ENCODE measurements at places on chromosomes 6 and 20.

DNA sequence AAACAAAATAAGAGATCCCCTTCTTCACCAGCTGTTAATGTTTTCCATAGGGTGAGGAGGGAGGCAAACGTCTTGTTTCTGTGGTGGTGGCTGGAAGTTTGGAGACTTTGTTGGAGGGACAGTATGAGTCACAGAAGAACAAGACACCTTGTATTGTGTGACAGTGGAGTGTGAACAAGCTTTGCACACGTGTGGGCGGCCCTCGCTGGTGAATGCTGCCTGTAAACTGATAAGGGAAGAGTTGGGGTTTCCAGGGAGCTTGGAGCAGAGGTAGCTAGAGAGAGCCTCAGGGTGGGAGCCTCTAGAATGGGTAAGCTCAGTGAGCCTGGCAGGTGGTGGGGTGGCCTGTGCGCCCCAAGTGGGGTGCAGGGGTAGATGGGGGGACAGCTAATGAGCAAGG lies 78.3 kb downstream of the ZDHHC14 start:
- no peak for DNase-seq

DNA sequence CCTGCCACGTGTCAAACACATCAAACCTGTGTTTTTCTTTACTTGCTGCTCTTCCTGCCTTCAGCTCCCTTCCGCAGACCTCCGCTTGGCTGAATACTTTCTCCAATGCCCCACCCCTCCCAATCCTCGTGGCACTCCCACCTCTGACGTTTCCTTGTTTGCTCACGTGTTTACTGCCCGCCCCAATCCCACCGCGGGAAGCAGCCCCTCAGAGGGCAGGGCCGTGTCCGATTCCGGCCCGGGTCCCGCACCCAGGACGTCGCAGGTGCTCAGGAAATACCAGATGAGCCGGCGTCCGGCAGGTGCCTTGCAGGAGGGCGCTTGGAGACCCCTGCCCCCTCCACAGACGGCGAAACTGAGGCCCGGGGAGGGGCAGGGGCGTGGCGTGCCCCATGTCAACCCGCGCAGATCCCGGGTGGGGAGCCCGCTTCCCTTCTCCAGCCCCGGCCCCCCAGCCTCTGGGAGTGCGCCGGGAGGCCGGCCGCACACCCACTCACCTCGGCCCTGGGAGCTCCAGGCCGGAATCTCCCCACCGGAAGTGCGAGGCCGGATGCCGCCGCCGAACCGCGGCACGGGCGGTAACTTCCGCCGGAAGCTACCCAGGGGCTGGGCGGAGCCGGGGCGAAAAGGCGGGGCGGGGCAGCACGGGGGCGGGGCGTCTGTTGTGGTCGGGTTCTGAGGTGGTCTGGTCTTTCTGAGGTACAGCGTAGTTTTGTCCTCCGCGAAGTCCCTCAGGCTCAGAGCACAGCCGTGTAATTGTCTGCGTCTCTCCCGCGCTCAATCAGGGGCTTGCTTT lies 42.3 kb downstream of the ELMO2 start:
- DNase-seq, result peak; percentile 74

DNA sequence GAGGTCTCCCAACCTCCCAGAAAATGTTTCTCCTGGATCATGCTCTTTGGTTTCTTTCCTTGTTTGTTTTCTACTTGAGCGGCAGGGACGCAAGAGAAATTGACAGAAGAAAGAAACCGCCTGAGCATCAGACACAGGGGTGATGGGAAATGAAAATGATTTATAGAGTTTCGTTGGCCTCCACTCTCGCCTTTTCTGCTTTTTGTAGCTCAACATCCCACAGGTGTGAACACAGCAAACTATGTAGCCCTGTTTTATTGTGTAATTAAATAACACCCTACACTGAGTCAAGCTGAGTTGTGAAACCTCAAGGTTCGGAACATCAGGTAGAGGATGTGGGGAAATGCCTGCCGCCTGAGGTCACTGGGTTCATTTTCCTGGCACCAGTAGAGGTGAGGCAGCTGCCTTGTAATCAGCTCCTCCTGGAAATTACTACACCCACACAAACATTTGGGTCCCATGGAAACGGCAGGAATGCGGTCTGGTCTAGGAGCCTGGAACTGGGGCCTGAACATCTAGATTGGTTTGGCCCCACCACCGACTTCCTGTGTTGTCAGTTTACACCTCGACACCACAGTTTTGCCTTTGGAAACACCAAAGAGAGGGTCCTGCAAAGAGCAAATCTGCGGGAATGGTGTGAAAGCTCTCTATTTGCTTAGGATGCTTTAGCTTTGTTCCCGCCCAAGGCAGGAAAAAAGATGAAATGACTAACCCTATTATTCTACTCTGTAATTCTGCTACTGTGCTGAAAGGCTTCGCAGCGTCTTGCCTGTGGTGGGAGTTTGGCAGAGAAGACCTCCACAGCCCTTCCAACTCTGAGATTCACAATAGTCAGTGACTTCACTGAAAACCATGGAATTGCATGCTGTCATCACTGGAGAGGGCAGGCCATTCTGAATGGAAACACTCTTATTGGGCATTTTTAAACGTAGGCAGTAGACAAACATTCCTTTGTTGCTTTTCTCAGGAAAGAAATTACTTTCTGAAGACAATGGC lies 53.0 kb downstream of the ADAT2 start:
- no peak for DNase-seq

GRCh38 chr6:107977283-107977682 lies 19.3 kb upstream of the SEC63 start:
- DNase-seq, result no peak

DNA sequence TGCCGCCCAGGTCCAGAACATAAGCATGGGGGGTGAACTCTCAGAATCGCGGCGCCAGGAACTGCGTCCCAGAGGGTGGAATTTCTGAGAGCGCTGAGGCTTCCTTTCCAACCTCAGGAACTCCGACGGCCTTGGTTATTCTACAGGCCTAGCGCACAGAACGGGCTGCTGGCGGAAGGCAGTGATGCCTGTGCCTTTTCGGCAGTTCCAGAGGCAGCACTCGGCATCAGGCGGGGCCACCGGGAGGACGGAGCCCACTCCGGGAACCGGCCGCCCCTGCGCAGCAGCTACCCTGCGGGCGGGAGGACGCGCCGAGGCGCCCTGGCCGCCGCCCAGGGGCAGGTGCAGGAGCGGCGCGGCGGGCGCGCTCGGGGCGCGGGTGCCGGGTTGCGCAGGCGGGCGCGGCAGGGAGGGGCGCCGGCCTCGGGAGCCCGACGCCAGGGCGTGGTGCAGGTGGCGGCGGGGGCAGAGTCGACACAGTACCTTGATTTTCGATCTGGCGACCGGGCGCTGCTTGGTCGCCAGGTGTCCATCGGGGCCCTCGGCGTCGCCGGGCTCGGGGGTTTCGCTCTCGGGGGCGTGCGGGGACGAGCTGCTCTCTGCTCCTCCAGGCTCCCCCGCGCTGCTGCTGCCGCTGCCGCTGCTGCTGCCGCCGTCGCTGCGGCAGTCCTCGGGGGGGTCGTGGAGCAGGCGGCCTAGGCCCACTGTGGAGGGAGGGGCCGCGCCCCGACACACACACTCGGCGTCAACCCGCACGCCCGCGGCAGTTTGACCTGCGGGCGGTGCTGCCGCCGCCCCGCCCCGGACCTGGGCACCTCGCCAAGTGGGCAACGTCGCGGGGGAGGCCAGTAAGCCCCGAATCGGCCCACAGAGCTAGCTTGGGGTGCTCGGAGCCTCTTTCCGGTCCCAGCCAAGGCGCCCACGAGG lies 1.3 kb downstream of the OVOL2 start:
- no peak for DNase-seq

DNA sequence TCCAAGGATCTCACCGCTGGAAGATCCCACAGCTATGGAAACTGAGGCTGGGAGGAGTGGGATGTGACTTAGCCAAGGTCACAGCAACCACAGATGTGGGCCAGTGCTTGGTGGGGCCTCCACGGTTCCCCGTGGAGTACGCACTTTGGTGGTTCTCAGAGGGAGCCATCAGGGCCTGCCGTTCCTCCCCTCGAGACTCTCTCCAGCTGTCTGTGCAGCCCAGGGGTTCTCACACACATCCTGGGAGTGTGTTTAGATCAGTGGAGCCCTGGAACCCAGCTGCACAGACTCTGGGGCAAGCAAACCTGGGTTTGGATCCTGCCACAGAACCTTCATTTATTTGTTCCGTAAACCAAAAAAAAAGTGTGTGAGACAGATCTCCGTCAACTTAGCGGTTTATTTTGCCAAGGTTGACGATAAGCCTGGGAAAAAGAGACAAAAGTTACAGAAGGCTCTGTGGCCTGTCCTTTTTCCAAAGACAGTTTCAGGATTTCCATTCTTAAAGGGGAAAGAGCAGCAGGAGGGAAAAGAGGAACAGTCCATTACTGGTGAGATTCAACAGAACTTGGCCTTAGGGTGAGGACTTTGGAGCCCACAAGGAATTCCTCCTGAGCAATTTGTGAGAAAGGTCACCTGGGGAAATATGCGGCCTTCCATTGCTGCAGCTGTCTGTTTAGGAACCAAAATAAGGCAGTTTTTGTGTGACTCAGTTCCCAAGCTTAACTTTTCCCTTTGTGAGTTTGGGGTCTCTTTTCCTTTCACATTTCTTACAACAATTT lies 13.6 kb upstream of the MYMX start:
- DNase-seq, result no peak

DNA sequence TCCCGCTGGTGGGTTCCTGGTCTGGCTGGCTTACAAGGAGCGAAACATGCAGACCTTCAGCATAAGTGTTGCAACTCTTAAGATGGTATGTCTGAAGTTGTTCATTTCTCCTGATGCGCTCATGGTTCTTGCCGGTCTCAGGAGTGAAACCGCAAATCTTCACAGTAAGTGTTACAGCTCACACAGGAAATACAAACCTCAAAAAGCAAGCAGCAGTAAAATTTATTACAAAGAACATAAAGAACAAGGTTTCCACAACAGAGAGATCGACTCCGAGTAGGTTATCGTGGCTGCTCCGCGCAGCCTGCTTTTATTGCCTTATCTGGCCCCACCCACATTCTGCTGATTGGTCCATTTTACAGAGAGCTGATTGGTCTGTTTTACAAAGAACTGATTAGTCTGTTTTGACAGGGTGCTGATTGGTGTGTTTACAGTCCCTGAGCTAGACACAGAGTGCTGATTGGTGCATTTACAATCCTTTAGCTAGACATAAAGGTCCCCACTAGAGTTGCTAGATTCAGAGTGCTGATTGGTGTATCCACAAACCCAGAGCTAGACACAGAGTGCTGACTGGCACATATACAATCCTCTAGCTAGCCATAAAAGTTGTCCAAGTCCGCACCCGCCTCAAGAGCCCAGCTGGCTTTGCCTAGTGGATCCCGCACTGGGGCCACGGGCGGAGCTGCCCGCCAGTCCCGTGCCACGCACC lies 39.2 kb downstream of the TRIM27 start:
- peak; percentile 59 for DNase-seq

GRCh38 chr6:3348821-3349220 lies 90.1 kb downstream of the PSMG4 start:
- DNase-seq, result no peak

- no peak for DNase-seq
These were observed 27.6 kb downstream of the TINAG start for GRCh38 chr6:54335871-54336270.

DNA sequence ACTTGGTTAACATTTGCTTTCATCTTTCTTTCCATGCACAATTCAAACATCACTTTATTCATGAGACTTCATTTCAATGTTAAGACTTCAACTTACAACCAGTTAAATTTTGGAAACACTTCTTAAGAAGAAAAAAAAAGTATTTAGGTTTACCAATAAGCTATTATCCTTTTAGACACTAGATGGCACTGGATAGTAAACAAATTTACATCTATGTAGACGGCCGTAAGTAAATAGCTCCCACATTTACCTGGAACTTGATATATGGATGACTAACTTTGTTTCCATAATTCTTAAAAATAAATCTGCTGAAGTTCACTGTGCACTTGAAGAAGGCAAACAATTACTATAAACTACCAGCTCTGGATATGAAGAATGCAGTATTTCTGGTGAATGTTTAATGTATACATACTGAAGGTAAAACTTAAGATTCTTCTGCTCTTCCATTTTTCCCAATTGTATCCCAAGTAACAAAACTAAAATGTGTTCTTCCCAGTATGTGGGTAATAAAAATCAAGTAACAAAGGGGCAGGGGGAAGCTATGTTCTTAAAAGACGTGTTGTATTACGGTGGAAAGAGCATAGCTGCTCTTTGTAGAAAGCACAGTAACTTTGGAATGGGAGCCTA lies 130.6 kb upstream of the C6orf118 start:
- DNase-seq, result no peak

Data from activated CD4-positive, alpha-beta T cell treated with anti-CD3 and anti-CD28 coated beads, Interleukin-2, amount 50 U/mL, for 4 hours (primary cell).